GM23338 (cell line): ENCODE measurements at places on chromosomes 2 and 18.
A peak's percentile ranks its signal among the peaks of the same experiment; 100 is the strongest.

DNA sequence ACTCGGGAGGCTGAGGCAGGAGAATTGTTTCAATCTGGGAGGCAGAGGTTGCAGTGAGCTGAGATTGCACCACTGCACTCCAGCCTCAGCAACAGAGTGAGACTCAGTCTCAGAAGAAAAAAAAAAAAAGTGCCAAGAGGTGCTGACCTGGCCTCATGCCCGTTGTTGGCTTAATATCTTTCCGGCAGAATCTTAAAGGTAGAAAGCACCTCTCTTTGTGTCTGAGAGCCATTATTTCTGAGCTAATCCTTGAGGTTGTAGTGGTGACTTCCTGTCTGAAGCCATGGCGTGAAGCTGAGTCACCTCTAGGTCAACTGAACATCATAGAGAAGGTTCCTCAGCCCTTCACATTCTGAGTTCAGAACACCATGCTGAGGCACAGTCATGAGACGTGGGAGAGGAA is 60.4 kb downstream of the WDSUB1 start:
- DNase-seq: no peak

DNA sequence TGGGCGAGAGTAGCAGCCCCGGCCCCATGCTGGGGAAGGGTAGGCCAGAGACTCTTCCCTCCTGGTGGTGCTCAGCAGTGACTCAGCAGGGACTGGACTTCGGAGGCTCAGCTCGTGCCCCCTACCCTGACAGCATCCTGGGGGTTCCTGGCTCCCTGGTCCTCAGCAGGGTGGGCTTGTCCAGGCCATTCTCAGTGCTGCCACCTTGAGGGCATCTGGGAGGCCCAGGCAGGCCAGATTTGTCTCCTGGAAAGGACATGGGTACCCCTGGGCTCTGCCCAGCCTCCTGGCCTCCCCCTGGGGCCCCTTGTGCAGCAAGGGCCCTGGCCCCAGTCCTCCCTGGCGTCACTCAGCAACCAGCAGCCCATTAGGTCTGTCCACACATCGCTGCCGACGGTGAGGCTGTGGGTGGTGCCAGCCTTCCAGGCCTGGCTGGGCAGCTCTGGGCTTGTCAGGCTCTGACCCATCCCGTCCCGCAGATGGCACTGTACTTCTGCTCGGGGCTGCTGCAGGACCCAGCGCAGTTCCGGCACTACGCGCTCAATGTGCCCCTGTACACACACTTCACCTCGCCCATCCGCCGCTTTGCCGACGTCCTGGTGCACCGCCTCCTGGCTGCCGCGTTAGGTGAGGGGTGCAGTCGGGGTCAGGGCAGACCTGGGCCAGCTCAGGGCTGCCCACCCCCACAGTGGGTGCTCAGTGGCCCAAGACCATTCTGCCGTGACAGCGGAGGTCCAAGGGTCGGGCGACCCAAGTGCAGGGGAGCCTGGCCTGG is 45.0 kb upstream of the ALPP start:
- DNase-seq: peak; percentile 54

- DNase-seq: no peak
Measured at GRCh38 chr2:17788773-17789172, 27.5 kb upstream of the MSGN1 start.

- DNase-seq: no peak
Measured at GRCh38 chr2:147630585-147630984, 214.2 kb upstream of the ACVR2A start.

GRCh38 chr2:21422724-21423522 is 299.2 kb downstream of the TDRD15 start:
- DNase-seq: no peak

- DNase-seq: no peak
Measured at GRCh38 chr2:71578767-71579342, 125.5 kb downstream of the DYSF start.

- DNase-seq: no peak
Measured at GRCh38 chr2:191612496-191612895, 65.4 kb upstream of the NABP1 start.

GRCh38 chr18:33467531-33467930 is 27.0 kb upstream of the CCDC178 start:
- no peak for DNase-seq

DNA sequence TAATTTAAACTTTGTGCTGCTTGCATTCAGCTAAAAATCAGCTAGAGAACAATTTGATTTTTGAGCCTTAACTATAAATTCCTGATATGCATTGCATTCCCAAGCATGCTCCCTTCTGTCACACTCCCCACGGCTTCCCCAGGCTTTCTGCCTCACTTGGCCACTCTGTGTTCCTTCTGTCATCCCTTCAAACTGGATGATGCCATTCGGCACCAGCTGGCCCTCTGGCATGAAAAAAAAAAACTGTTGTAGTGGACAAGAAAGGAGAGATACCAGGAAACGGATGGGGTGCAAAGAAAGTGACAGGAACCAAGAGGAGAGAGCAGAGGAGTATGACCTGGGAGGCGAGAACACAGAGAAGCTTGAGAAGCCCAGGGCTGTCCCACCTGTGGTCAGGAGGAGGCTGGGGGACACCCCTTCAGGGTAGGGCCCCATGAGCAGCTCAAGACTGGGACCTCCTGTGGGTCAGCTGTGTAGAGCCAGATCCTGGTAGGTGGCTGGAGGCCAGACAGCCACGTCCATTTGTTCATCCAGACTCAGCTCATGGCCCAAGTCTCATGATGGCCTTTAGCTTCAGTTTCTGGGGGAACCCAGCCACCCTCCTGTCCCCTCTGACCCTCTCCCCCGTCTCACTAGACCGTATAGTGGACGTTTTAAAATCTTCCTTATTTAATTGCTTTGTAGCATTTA is 211.8 kb downstream of the GBX2 start:
- DNase-seq: no peak

- DNase-seq: peak; percentile 31
Measured at GRCh38 chr2:45938649-45939511, 287.4 kb downstream of the PRKCE start.

- DNase-seq: no peak
Measured at GRCh38 chr2:3036432-3037125, 341.0 kb downstream of the EIPR1 start.

- no peak for DNase-seq
Measured at GRCh38 chr2:54122939-54123338, 7.5 kb downstream of the ACYP2 start.

DNA sequence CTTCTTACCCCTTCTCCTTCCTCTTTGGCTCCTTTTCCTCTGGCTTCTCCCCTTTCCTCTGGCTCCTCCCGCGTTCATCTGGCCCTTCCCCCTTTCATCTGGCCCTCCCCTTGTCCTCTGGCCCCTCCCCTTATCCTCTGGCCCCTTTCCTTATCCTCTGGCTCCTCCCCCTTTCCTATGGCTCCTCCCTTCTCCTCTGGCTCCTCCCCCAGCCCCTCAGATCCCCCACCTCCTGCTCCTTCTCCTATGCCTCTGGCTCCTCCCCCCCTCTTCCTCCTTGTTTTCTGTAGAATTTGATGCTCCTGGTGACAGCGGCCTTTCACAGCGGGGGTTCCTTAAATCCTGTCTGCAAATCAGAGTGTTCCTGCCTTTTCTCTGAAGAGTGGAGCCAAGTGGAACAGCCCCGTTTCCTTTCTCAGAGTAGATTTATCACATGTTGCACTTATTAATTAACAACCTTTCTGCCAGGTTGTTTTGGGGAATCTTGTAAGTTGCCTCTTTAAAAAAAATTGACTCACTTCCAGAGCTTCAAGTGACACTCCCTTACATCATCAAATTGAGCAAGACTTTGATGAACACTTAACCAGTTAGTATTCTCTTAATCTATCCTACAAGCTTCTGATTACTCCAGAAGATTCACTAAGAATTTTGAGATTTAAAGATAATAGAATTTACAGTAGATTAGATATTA is 27.9 kb downstream of the FABP1 start:
- DNase-seq: peak; percentile 97

- no peak for DNase-seq
Measured at GRCh38 chr2:85578243-85579180, 1.1 kb downstream of the VAMP8 start.

GRCh38 chr2:85496436-85496835 is 42.5 kb upstream of the MAT2A start:
- DNase-seq: no peak

DNA sequence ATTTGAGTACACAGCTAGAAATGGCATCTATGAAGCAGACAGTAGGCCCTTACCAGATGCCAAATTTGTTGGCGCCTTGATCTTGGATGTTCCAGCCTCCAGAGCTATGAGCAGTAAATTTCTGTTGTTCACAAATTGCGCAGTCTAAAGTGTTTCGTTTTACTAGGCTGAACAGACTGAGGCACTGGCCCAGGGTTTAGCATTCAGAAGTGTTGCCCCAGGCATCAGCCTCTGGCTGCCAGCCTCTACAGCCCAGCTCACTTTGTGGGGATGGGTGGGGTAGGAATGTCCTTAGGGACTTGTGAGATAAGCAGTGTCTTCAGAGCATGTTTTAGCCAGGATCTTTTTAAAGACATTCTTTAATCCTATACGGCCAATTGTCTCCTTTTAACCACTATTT is 51.5 kb upstream of the MGAT5 start:
- peak; percentile 43 for DNase-seq

DNA sequence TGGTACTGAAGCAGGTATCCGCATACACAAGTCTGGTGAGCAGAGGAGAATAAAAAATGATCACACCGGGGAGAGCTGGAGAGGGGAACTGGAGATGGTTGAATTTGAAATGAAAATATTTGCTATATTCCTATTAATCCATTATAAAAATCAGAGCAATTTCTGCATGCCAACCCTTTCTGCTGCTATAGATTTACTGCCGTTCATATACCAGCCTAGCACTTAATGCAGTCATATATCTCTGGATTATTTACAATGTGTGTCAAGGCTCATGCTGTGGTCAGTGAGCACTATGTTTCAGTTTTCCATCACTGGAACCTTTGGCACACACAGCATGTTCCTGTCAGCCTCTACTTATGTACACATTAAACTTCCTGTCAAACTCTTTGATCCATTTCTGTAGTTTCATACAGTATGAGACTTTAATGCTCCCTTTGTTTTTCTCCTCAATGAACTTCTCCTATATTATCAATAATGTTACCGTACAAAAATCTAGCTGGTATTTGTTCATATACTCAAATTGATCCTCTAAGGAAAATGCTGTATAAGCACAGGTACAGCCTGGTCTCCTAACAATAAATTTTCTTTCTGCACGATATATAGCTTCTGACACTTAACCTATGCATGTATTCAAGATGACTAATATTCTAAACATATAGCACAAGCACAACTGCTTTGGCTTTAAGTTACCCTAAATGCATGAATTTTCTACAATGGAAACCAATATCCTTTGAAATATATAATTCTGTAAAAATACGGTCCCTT is 36.7 kb downstream of the FANCL start:
- DNase-seq: no peak

GRCh38 chr2:86785456-86785855 is 5.3 kb downstream of the CD8A start:
- DNase-seq: no peak

- no peak for DNase-seq
Measured at GRCh38 chr2:233835230-233836186, 18.8 kb downstream of the HJURP start.

DNA sequence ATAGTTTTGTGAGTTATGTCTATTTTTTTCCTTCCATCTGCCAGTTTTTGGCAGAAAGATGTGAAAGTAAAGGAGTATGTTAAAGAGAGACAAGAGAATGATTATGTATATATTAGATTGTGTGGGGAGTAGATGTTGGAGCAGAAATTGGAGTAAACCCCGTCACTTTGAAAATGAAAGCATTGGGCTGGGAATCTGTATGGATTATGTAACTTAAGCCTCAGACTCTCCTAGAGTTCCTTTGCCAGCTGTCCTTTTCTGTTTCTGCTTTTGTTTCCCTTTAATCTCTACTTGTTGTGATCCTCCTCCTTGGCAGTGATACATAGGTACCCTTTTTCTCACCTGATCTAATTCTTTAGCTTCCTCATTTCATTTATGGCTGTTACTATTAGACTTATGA is 19.2 kb downstream of the CCDC138 start:
- no peak for DNase-seq

- DNase-seq: no peak
Measured at GRCh38 chr2:157420771-157421323, 23.0 kb downstream of the CYTIP start.

- DNase-seq: no peak
Measured at GRCh38 chr18:22191346-22191695, 21.9 kb downstream of the GATA6 start.

DNA sequence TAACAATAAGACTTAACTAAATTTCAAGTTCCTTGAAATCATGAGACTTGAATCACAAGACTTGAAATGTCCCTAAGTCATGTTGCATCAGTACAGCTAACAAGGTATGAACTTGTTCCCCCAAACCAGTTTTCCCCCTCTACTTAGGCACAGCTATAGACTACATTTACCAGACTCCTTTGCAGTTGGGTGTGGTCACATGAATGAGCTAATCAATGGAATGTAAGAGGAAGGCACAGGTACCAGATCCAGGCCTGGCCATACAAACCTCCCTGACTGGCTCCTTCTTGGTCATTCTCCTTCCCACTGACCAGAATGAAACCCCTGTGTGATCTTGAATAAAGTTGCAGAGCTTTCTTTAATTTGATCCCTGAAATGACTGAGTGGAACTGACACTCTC is 77.8 kb downstream of the DNER start:
- DNase-seq: peak; percentile 69

- DNase-seq: no peak
Measured at GRCh38 chr2:28423856-28424605, 31.4 kb downstream of the FOSL2 start.
